Common myeloid progenitor, CD34-positive (primary cell): ENCODE measurements at places on chromosomes 4 and X.
A peak's percentile ranks its signal among the peaks of the same experiment; 100 is the strongest.

DNA sequence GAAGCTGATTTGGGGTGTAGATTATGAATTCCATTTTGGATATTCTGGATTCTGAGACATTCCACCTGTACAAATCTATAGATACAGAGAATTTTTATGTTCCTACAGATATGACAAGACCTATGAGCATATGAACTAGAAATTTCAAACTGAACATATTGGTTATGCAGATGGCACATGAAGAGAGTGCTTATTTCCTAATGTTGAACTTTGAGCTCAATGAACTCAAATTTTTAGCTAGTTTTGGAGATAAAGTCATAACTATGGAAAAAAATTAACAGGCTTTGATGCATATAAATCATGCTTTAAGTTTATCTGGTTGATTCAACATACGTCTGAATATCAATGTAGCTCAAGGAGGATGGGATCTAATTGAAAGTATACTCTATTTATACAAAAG is 8.9 kb downstream of the CHIC2 start:
- DNase-seq, result no peak

DNA sequence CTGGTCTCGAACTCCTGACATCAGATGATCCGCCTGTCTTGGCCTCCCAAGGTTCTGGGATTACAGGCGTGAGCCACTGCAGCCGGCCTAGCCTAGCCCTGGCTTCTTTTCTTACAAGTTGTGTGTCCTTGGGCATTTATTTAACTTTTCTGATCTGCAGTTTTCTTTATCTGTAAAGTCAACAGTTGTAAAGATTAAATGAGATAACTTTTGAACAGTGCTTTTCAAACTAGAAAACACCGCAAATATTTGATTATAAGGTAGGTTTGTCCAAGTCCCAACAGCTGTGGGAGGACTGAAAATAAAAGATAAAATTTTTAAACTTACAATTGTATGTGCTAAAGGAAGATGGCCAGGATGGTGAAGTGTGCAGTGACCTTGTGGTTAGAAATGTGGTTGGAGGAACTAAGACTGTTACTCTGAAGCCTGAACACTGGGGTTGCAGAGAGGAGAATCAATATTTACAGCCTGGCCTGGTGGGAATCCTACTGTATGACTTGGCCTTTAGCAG is 44.8 kb downstream of the GSX2 start:
- peak; percentile 83 for DNase-seq

- no peak for DNase-seq
These were observed 65.5 kb downstream of the GLRA3 start for GRCh38 chr4:174763454-174764104.

GRCh38 chrX:152212969-152213368 is 74.6 kb upstream of the MAGEA10 start:
- no peak for DNase-seq

GRCh38 chrX:5242091-5242790 is 986.4 kb downstream of the NLGN4X start:
- DNase-seq, result no peak

DNA sequence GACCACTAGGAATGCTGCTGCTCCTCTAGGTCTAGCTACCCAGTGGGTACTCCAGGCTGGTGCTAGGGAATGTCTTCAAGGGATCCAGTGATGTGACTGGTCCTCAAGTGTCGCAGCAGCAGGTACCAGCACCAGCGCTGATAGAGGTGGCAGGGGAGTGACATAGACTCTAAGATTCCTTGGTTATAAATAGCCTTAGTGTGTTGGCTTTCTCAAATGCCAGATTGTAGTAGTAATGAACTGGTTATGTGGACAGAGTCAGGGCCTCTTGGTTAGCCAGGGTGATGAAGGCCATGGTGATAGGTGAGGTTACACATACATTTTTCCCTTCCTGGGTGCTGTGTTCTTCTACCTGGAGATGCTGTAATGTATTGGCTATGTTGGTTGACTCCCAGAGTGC is 38.3 kb downstream of the DCLK2 start:
- DNase-seq, result no peak

DNA sequence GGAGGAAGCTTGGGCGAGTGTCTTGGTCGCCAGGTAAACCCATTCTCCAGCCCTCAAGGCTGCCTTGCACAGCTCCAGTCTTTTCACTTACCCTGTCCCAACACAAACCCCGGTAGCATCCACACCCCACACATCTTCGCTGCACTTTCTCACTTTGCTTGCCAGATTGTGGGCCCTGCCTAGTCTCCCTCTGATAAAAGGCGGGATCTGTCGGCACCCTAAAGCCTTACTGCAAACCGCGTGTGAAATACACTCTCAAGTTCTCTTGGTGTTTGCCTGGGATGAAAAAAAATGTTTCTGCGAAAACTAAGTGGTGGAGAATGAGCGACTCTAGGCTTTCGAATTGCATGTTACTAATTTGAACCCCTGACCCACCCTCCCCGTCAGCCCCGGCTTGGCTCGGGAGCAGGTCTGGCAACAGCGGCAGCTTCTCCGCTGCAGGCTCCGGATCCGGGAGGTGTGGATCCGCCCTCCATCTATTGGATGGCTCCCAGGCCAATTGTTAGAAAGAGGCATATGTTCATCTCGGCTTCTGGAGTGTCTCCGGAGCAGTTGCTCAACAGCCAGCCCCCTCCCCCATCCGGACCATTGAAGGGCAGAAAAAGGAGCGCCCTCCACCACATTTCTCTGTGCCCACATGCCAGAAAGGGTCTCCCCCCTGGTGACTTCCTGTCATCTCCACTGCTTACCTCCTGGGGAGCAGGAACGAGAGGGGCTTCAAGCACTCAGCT is 3.0 kb upstream of the CITED1 start:
- DNase-seq, result peak; percentile 31

GRCh38 chr4:76589402-76589801 is 154.4 kb downstream of the SHROOM3 start:
- no peak for DNase-seq

- peak; percentile 70 for DNase-seq
These were observed 70.1 kb downstream of the INPP4B start for GRCh38 chr4:142776026-142776425.

GRCh38 chr4:74504212-74504611 is 59.3 kb downstream of the AREG start:
- DNase-seq, result no peak

GRCh38 chrX:119648421-119648775 is 42.2 kb upstream of the NKRF start:
- no peak for DNase-seq

DNA sequence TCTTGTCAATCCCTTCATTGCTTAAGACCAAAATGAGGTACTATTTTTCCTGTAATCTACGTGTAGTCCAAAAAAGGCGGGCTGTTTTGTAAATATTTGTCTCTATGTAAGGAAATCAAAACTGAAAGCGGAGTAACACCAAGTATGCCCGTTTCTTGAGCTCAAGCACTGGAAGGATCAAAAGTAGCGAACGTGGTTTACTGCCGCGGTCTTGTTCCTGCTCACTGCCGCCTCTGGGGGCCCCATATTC is 71.5 kb downstream of the AFF1 start:
- no peak for DNase-seq

GRCh38 chrX:46574774-46575381 is 1.3 kb downstream of the CHST7 start:
- DNase-seq, result peak; percentile 58

- no peak for DNase-seq
These were observed 134.0 kb upstream of the ANXA3 start for GRCh38 chr4:78417603-78418002.

- DNase-seq, result no peak
These were observed 69.0 kb downstream of the STAG2 start for GRCh38 chrX:124030520-124030919.

DNA sequence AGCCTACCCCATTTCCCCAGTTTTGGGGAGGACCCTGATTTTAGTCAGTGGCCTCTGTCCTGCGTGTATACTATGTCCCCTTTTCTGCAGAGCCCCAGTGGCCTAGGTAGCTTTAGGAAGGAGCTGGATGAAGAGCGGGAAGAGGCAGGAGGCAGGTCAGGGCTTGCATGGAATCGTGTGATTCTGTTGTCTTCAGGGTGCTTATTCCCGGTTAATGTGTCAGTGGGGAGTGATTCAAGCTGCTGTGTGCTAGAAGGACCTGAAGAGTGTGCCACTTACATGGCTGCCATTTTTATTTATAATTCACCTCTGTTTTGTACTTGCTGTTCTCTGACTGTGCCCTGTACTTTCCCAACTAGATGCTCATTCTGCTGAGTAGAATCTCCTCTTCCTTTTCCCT is 127.3 kb upstream of the AMOT start:
- DNase-seq, result no peak

- no peak for DNase-seq
These were observed 614.4 kb upstream of the INTU start for GRCh38 chr4:127018381-127018780.

- peak; percentile 88 for DNase-seq
These were observed 150.6 kb downstream of the RASL11B start for GRCh38 chr4:53012738-53013137.

DNA sequence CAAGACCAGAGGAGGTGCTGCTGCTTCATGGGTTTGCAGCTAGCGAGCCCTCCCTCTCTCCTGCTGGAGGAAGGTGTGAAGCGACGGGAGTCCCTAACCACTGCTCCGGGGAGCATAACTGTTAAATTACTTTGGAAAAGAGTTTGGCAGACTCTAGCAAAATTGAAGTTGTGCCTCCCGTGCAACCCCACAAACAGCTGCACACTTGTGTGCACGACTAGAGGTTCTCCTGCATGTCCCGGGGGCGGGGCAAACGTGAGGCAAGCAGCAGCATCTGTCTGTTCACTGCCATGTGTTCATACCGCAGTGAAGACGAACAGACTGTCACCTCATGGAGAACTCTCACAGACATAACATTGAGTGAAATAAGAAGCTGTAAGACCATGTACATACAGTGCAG is 34.5 kb downstream of the TNIP2 start:
- no peak for DNase-seq

GRCh38 chr4:113976741-113977525 is 2.5 kb downstream of the ARSJ start:
- DNase-seq, result no peak

GRCh38 chr4:48068182-48068581 is 51.6 kb downstream of the NIPAL1 start:
- no peak for DNase-seq

- DNase-seq, result no peak
These were observed 28.1 kb downstream of the ADAM29 start for GRCh38 chr4:174946246-174946645.

GRCh38 chr4:184479516-184479950 is 5.2 kb upstream of the IRF2 start:
- DNase-seq, result no peak

DNA sequence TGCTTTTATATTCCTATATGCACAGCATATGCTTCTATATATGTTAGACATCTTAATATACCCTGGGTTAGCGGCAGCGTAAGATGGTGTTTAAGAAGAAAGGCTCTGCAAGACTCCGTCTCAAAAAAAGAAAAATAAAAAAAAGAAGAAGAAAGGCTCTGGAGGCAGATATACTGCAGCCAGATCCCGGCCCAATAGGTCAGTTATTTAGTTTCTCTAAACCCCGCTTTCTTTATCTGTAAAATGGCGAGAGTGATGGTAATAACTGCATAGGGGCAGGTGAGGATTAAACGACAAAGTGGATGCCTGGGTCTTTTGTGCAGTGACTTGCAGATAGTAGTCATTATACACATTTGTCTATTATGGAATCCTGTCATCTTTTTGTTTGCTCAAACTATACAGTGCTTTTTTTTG is 115.2 kb downstream of the NAA11 start:
- DNase-seq, result no peak

DNA sequence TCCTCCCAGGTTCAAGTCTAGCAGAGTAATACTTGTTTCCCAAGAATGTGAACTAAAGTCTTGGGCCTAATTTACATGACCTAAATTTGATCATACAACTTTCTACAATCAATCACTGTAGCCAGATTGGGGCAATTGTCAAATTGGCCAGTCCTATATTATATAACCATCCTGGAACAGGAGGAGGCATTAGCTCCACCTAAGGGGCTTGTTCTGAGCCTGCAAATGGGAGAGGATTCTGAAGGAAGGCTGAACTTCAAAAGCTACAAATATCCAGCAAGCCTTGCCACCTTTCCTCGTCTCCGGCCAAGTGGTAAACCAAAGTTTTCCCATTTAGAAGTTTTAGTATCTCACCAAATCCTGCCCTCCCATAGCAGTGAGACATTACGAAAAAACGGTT is 1289.6 kb upstream of the TENM3 start:
- no peak for DNase-seq

- DNase-seq, result no peak
These were observed 9.0 kb downstream of the MPC1L start for GRCh38 chrX:40632199-40632598.

DNA sequence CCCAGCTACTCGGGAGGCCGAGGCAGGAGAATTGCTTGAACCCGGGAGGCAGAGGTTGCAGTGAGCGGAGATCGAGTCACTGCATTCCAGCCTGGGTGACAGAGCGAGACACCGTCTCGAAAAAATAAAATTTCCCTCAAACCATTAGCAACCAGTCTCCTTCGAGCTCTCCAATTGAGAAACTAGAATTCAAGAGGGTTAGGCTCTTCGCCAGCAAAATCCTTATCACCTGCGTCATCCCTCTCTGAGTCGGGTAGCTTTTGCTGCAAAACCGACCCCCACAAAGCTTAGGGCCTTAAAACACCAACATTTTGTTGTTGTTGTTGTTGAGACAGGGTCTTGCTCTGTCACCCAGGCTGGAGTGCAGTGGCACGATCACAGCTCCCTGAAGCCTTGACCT is 75.1 kb upstream of the DDX3X start:
- DNase-seq, result peak; percentile 27

- peak; percentile 85 for DNase-seq
These were observed 121.3 kb downstream of the GPR143 start for GRCh38 chrX:9644335-9644734.

- DNase-seq, result no peak
These were observed 34.3 kb downstream of the HMX1 start for GRCh38 chr4:8837181-8837841.

DNA sequence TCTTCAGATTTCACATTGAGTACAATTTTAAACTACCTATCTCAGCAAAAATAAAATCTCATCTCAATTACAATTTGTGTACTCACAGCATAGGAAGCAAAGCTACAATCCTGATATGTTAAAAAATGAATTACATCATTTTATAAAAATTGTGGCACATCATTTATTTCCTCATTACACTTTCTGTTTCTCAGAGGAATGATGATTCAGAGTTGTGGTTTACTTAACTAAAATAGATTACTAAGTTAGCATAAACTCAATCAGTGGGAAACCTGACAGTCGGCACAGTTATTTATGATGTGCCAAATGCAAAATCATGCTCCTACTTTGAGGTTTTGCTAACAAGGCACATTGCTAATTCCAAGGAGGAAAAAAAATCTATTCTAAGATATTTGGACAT is 325.0 kb downstream of the FBXO8 start:
- DNase-seq, result peak; percentile 11

- DNase-seq, result no peak
These were observed 734.6 kb downstream of the GLUD2 start for GRCh38 chrX:121781991-121782390.

DNA sequence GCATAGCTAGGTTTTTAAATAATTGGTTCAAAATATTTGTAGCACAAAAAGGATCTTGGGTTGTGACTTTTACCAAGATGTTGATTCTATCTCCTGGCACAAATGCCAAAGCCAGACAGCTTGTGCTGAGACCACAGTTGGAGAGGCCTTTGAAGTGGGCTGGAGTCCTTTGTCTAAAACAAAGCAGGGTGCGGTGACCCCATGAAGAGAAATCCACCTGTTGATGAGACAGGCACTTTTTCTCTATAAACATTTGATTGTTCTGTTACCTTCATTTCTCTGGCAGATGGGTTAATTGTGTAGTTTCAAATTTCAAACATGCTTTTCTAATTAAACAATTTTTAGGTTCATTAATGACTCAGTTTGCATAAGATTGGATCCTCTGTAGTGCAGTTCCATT is 56.7 kb downstream of the STOX2 start:
- no peak for DNase-seq
